Body of pancreas (tissue), 4 donors: ENCODE measurements at places on chromosomes 1 and 21. TPM values are rescaled to one million over a fixed set of nuclear protein-coding genes. Genes with fewer than 3 reads are reported as not detected.

DNA sequence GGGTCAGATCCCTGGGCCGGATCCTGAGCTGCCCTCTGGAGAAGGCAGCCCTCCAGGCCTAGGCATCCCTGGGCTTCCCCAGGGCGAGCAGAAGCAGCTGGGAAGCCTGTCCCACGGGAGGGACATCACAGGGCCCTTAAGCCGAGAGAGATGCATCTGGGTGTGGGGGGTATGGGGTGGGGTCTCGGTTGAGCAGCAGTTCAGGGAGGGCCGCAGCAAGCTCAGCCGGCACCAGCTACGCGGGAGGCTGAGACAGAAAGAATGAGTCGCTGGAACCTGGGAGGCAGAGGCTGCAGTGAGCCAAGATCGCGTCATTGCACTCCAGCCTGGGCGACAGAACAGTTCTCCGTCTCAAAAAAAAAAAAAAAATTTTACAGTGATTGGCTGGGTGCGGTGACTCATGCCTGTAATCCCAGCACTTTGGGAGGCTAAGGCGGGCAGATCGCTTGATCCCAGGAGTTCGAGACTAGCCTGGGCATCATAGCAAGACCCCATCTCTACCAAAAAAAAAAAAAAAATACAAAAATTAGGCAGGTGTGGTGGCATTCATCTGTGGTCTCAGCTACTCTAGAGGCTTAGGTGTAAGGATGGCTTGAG, 37.7 kb downstream of the RRP1 start:
- DNase-seq = no peak

GRCh38 chr1:206608108-206608698, 4.1 kb downstream of the EIF2D start:
- peak; percentile 57 for DNase-seq

DNA sequence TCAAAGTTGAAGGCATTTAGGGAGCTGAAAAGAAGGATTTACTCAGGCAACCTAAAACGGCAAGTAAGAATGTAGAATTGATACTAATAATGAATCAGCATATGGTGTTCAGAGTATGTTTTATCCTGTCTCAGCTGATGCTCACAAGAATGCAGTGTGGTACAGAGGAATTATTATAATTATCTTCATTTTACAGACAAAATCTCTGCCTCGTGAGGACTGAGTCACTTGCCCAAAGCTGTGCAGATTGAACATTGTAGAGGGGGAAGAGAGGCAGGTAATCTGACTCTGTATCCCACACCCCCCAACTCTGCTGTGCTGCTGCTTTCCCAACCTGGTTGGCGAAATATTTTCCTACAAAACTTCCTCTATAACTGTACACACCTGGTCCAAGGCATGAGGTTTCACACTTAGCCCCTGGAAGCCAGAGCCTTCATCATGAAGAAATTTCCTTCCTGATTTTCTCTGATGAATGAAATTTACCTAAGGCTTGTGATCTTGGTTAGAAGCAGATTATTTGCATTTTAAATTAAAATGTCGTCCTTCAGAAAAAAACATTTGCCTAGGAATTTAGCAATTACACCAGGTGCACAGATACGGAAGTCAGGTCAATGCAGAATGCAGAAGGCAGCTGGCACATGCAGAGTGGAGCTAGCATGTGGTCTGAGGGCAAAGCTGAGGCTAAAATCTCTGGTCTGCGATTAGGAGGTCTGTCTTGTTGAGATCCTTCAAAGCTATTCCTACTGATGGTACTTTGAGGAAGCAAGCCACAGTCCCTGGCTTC, 52.8 kb downstream of the DPT start:
- no peak for DNase-seq

GRCh38 chr1:182889997-182890396, 50.9 kb downstream of the DHX9 start:
- no peak for DNase-seq

GRCh38 chr1:160375788-160376524, 9.1 kb downstream of the NHLH1 start:
- no peak for DNase-seq

DNA sequence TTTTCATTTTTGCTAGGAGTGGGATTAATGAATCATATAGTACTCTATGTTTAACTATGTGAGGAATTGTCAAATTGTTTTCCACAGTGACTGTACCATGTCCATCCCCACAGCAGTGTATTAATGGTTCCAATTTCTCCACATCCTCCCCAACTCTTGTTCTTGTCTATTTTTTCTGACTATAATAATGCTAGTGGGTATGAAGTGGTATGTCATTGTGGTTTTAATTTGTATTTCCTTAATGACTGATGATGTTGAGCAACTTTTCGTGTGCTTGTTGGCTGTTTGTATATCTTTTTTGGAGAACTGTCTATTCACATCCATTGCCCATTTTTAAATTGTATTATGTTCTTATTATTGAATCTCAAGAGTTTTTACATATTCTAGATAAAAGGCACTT, 10.0 kb upstream of the KPRP start:
- no peak for DNase-seq

DNA sequence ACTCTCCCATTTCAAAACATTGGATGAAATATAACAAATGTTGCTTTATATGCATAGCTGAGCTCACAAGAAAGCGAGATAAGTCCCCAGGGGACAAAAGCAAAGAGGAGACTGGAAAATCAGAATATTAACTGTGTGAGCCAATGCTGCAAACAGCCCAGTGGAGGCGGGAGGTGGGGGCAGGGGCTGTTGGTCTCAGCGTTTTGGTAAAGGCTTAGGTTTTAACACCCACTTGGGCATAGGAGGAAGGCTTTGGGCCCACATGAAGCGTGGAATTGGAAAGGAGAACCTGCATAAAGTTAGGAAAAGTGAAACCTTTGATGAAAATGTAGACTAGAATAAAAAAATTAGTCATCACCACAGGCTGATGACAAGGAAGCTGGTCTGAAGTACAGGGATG, 30.2 kb upstream of the SMIM12 start:
- no peak for DNase-seq

DNA sequence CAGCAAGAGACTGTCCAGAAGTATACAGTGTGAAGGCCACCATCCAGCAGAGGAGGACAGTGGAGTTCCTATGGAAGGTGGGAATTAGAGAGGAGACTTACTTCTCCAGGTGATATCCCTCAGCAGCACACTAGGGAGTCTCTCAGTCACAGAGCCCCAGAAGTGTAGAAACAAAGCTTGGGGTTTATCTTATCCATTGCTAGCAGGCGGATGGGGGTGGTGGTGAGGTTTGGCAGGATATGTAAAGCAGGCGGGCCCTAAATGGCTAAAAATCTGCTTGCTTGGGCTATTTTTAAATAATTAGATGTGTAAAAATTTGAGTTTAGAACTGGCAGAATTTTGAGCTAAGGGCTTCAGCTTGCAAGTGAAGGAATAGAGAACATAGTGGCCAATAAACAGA, 50.1 kb upstream of the RGS18 start:
- no peak for DNase-seq

- DNase-seq = no peak
Measured at GRCh38 chr21:34219334-34220060, 144.3 kb upstream of the KCNE2 start.

GRCh38 chr1:225695578-225696337, 42.8 kb upstream of the ENAH start:
- no peak for DNase-seq

GRCh38 chr1:39926343-39926793, 24.7 kb upstream of the MYCL start:
- peak; percentile 20 for DNase-seq

- no peak for DNase-seq
Measured at GRCh38 chr21:44930543-44930981, 9.3 kb upstream of the SLX9 start.

DNA sequence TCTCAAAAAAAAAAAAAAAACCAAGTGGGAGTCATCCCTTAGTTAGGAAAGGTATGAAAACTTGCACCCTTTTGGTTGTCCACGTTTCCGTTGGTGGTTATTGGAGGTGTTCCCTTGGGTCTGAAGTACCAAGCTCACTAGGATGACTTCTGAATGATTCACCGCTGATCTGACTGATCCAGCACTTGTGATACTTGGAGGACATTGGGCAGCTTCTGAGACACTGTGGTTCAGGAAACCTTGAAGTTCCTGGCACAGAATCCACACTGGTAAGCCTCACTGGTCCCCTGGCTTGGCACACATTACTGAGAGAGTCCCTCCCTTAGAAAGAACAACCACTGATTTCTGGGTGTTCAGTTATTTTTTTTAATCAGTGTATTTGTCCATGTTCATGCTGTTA, 91.9 kb downstream of the RYR2 start:
- no peak for DNase-seq

GRCh38 chr1:23865543-23865930, 2.6 kb downstream of the FUCA1 start:
- DNase-seq = peak; percentile 58

DNA sequence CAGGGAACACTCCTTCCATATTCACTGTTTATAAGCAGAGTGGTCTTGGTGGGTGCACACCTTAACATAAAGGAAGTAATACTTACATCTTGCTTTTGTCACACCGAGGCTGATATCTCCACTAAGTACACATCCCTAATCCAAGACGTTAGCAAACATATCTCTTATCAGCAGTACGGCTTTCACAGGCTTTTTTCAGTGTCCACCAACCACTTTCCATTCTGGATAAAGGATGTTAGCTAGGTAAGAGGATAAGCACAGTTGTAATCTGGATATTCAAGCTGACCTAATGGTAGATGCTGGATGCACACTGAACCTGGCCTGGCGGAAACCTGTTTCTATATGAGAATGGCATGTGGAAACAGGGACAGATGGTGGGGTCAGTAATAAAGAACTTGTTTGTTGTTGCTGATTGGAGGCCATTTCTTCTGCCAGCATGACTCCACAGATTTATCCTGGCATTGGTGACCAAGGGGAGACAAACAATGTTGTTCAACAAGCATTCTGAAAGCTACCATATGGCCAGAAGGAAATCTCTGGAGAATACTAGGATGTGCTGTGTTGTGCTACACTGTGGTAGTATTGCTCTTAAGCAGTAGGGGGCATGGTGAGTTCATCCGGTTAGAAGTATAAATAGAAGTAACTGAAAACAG, 416.4 kb downstream of the PTBP2 start:
- peak; percentile 77 for DNase-seq

GRCh38 chr1:172041742-172042141, 200.4 kb downstream of the DNM3 start:
- no peak for DNase-seq

DNA sequence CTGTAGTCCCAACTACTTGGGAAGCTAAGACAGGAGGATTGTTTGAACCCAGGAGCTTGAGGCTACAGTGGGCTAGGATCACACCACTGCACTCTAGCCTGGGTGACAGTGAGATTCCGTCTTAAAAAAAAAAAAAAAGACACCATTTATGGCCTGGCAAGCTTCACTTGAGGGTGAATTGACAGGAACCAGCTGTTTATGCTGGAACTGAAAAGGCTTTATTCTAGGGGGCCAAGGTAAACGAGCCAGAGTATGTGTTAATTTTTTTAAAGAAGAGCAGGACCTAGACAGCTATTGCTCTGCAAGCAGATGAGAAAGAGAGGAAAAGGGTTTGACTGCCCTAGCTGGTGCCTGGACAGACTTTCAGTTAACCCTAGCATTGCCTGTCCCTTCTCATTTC, 37.0 kb downstream of the S100A6 start:
- no peak for DNase-seq

The STYXL2 gene
- not detected for total RNA-seq

The ANGPTL3 gene
- total RNA-seq = 0.26 TPM

The AGMAT gene
- total RNA-seq = 0.33 TPM

The BRDT gene
- not detected for total RNA-seq

The GLUL gene
- 1,699 TPM for total RNA-seq

The SFT2D2 gene
- total RNA-seq = 13.8 TPM

The LAD1 gene
- total RNA-seq = 54.7 TPM

The RHD gene
- not detected for total RNA-seq
